A549 treated with Mapracorat at 1 μM for 4 hours (cell line): ENCODE measurements at places on chromosomes 4 and X. TPM values are rescaled to one million over a fixed set of nuclear protein-coding genes. Genes with fewer than 3 reads are reported as not detected.

GPR50 gene
- 0.10 to 0.25 TPM (median 0.21 TPM) in 5 replicates for total RNA-seq

DTHD1 gene
- not detected in 5 replicates for total RNA-seq

MAGEA2B gene
- 0.19 TPM in 1 of 5 replicates, not detected in the others for total RNA-seq

SRPX2 gene
- 2.1 to 3.4 TPM (median 2.7 TPM) in 5 replicates for total RNA-seq
